Activated CD4-positive, alpha-beta T cell treated with anti-CD3 and anti-CD28 coated beads for 36 hours (primary cell): ENCODE measurements at places on chromosomes 7 and 10.

DNA sequence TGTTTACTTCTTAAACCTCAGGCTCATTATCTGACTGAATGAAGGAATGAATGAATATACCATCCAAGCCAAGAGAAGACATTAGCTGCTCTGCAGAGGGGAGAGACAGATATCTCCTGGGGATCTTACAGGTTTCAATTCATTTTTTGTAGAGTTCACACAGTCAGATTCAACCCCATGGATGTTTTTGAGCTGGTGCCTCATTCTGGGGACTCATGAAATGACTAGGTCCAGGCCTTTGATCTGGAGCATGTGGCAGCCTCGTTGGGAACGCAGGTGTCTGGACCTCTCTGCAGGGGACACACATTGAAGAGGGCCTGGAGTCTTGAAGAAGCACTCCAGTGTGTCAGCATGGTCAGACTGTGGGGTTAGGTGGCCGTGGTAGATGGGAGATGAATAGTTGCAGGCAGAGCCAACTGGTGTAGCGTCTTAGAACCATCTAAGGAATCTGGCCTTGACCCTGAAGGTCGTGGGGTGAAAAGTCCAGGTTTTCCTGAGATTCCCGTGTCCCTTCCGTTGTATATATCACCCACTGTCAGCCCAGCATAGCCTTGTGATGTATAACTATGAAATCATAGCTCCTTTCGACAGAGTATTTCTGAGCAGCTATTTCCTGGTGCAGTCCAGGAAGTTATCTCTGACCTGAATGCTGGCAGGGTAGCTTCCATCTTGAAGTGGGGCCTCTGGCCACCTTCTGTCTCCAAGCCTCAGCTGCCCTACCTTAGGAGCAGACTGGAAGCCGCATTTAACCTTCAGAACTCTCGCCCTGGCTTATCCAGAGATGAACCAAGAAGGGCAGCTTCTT lies 22.3 kb downstream of the BTBD16 start:
- DNase-seq = peak; percentile 20

DNA sequence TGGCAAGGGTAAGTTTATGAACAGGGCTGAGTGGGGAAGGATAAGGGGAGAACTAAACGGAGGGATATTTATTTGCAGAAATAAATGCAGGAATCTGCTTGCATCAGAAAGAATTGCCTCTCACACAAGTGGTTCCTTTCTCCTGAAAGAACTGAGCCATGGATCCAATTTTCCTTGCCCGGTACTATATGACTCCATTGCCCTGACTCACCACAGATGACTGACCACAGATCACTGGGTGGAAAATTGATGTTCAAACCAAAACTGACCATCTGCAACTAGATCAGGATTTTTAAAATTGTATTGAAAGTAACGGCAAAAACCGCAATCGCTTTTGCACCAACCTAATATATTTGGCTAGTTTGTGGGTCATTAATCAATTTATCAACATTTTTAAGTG lies 6.2 kb upstream of the MACC1 start:
- no peak for DNase-seq

DNA sequence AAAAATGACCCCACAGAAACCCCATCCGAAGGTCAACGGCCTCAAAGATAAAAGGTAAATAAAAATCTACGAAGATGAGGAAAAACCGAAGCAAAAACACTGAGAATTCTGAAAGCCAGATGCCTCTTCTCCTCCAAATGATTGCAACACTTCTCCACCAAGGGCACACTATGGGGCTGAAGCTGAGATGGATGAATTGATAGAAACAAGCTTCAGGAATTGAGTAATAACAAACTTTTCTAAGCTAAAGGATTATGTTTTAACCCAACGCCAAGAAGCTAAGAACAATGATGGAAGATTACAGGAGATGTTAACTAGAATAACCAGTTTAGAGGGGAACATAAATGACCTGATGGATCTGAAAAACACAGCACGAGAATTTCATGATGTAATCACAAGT lies 127.8 kb downstream of the MACC1 start:
- DNase-seq = no peak

DNA sequence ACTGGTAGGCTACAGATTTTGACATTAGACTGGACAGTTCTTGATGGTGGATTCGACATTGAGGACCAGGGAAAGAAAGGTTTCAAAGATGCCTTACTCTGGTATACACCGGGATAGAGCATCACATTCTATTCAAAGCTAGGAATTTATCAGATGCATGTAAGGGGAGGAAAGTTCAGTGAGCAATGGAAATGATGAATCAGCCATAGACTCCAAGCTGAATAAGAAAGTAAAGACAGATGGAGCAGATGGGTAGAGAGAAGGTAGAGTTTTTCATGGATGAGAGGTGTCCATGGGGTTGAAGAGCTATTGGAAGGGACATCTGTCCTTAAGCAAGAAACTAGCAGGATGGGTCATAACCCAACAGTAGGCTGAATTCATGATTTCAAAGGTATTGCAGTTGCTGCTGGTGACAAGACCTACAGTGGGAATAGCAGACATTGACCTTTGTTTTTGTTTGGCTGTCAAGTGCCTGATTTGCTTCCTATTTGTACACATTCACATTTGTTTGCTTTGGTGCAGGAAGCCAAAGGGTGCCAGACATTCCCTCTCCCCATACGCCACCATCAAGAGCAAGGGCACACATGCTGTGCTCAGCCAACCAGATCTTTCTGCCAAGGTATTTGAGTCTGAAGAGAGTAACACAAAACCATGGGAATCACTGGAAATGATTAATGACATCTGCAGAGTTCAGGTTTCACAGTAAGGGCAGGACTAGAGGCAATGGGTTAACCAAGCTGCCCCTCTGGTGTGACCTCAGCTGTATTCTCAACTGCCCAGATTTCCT lies 8.6 kb upstream of the CACUL1 start:
- DNase-seq = no peak

- DNase-seq = no peak
Measured at GRCh38 chr10:4981722-4982471, 18.7 kb downstream of the AKR1C1 start.

GRCh38 chr7:51315393-51316261 lies 982 bp downstream of the COBL start:
- DNase-seq = peak; percentile 7

DNA sequence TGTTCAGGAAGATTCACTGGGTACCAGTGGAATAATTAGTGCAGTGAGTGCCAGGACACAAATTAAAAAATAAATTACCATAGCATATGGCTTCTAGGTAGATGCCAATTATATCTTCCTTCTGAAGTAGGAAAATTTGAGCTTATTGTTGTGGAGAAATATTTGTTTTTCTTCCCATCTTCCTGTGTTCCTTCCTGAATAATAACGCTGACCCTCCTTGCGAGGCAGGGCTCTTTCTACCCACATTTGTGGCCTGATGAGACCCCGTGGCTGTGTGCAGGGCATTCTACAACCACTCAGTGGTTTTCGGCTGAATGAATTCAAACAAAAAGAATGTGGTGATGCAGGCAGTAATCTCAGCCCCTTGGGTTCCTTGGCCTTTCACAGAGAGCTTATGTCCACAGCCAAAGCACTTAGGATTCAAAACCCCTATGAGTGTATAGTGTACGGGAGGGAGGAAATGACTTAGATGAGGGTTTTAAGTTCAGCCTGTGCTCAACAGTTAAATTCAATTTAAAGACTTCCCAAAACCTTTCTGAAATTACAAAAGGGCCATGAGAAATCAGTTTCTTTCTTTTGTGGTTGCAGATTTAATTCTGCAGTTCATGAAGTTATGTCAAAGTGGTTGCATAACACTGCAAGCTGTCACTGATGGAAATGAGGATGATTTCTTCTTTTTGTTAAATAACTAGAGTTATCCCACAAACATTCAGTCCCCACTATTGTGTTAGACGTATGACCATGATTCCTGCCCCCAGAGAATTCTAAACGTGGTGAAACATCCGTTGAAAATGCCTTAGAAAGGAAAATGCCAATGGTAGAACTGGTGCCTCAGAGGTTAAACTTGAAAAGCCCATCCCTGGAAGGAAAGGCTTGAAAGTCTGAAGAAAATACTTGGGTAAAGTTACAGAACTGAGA lies 255.3 kb downstream of the FZD1 start:
- no peak for DNase-seq
